ENCODE measurements at places on chromosomes 4 and X. TPM values are rescaled to one million over a fixed set of nuclear protein-coding genes. Genes with fewer than 3 reads are reported as not detected.

The NPY2R gene
- not detected for total RNA-seq

The XG gene
- 0.93 TPM for total RNA-seq

The MAPK10 gene
- total RNA-seq = 2.4 TPM

The RBMXL3 gene
- not detected for total RNA-seq

The VGLL1 gene
- not detected for total RNA-seq

The FHL1 gene
- 8.8 TPM for total RNA-seq

The LRP2BP gene
- total RNA-seq = 0.23 TPM

The UGT2B7 gene
- total RNA-seq = 5.9 TPM

The AKAP14 gene
- total RNA-seq = not detected

The CCNA2 gene
- total RNA-seq = 81.4 TPM

The AFF2 gene
- total RNA-seq = 1.6 TPM

DNA sequence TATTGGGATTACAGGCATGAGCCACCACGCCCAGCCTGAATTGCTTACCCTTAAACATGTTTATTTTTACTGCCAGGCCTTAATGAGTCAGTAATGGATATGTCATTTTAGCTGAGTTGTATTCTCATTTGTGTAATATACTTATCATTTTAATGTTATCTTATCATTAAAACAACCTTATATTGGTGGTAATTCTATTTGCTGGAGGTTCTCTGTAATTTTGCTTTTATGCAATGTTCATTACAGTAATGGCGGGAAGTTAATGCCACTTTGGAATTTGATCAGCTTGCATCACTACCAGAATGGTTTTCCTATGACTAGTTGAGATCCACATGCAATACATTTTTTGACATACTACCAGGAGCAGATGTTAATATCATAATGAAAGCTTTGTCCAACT lies 6.3 kb upstream of the PGAM4 start:
- no peak for DNase-seq

- DNase-seq = no peak
These were observed 315.8 kb downstream of the MID1IP1 start for GRCh38 chrX:39117101-39117500.

DNA sequence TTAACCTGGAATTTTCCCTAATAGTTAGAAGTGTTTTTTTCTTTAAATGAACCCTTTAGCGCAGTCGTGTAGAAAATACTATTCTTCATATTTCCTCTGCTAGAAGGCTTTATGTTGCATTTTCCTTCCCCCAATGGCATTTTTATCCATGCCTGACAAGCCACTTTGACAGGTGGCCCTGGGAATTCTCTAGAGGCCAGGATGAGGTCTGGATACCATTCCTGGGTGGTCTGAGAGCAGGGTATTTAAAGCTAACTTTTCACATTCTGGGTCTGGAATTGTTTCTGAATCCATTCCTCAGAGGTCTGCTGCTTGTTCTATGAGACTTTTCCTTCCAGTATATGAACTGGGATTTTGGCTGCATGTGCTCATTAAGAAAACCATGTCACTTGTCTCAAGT lies 31.2 kb upstream of the PDGFRA start:
- DNase-seq = no peak

- DNase-seq = no peak
These were observed 5.5 kb downstream of the SCD5 start for GRCh38 chr4:82792912-82793649.

DNA sequence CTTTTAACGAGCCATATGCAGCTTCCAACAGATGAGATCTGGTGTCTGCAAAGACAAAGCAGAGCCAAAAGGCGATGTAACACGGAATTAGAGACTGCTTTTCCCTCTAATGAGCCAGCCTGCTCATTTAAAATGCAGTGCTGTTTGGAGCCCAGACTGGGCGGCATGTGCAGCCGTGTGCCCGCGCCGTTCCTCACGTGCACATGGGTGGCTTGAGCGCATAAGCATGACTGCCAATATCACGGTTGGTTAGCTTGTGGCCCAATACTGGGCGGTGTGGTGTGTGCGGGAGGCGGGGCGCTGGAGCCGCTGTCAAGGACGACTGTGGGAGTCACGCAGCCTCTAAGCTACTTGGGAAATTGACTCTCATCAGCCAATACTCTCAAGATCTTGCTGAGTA lies 87.0 kb upstream of the SCOC start:
- DNase-seq = no peak

DNA sequence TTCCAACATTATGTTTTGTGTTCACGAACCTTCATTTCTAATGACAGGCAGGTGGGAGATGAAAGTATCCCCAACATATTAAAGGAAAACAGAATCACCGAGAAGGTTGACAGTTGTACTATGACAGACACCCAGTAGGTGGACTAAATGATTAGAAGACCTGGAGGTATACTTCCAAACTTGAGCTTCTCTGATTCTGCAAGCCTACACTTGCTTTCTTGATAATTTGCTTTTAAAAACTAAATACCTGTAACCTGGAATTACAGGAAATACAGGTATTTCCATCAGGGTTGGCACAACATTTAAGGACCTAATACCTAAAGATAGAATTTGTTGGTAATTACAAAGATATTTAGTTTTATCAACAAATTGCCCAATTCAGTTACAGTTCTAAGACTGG lies 43.4 kb downstream of the C4orf51 start:
- DNase-seq = no peak

DNA sequence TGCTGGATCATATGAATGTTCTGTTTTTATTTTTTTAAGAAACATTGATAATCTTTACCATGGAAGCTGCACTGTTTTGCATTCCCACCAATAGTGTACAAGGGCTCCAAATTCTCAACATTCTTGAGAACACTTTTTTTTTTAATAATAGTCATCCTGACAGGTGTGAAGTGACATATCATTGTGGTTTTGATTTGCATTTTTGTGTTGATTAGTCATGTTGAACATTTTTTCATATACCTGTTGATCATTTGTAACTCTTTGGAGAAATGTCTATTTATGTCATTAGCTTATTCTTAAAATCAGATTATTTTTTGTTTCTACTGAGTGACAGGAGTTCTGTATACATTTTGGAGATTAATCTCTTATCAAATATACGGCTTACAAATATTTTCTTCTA lies 408.5 kb downstream of the GLUD2 start:
- no peak for DNase-seq

- peak; percentile 55 for DNase-seq
These were observed 677 bp upstream of the CYP4V2 start for GRCh38 chr4:186190581-186191199.

GRCh38 chr4:158798062-158798461 lies 29.2 kb downstream of the FNIP2 start:
- DNase-seq = no peak

GRCh38 chr4:10140866-10141759 lies 24.5 kb upstream of the WDR1 start:
- DNase-seq = no peak

DNA sequence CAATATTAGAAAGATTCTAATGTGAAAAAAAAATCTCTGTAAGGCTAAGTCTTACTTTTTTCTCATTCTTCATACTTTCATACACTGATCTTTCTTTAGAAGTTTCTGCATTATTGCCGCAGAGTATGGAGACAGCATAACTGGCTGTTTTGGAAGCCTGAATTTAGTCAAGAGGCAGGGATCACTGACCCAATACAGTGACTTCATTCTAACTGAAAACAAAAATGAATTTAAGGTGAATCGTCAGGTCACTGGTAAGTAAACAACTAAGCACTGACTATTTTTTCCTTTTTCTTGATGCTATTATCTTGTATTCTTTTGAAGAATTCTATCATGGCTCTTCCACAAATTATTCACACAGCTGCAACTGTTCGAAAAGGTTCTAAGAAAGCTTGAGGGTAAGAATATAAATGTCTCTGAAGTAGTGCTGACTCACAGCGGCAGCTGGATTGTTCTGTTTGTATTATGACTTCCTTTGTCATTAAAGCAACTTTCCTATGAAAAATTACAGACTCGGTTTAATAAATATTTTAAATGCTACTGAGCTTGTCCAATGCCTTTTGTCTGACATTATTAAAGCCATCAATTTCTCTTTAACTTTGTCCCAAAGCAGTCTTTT lies 609.3 kb downstream of the FSTL5 start:
- no peak for DNase-seq

DNA sequence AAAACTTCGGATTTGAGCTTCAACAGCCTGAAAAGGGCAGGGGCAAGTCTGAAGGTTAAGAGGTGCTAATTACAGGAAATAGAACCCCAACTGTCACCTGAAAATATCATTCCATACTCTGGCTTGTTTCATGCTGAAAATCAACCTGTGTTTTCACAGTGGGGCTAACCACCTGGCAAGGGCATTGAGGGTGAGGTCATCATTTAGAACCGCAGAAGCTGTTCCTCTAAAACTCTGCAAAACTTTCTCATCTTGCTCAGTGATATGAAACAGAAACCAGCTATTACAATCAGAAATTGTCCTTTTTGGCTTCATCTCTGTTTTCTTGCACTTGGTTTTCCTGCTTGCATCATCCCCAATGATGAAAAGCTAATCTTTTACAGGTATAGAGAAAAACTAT lies 247.6 kb downstream of the DCLK2 start:
- no peak for DNase-seq

DNA sequence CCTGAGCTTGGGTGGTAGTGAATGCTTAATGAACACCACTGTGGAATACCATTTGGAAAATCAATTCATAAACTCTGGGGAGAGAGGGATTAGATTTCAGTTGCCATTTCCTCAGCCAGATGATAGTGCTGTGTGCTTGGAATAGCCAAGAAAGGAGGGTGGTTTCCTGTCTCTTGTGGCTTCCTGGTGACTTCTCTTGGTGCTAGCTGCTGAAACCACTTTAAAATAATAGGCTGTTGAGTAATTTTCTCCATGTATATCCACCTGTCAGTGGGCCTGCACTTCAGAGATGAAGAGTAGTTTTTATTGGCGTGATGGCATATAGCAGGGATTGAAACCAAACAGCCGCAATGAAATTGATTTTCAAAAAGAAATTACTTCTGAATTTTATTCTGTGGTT lies 11.8 kb downstream of the EDA start:
- no peak for DNase-seq

DNA sequence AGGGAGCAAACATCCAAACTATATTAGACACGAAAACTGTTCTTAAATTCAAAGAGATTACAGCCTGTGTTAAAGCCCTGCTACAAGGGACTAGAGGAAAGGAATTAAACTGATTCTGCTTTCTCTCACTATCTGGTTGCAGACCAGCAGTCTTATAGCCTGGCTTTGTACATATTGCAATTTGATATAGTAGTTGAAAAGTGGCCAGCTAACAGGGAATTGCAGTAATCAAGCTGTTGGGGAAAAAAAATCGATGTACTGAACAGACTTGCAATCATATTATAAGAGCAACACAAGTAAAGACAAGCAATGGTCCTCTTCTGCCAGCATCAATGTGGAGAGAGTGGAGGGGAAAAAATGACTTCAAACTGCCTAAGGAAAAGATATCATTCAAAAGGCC lies 364.4 kb upstream of the EPHA5 start:
- no peak for DNase-seq

DNA sequence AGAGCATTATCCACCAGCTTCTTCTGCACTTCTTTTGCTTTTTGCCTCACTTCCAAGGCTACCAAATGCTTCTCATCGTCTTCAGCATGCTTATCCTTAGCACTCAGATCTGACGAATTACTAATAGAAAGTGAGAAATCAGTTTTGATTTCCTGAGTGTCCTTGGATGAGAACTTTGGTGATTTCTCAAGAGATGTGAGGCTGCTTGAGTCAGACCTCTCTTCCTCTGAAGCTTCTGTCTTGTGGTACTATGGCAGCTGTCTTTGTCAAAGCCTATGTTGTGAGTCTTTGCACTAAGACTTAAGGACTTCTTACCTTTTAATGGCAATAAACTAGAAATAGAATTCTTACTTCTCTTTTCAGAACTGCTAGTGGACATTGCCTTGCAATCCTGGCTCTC lies 169.9 kb downstream of the CPE start:
- DNase-seq = no peak

DNA sequence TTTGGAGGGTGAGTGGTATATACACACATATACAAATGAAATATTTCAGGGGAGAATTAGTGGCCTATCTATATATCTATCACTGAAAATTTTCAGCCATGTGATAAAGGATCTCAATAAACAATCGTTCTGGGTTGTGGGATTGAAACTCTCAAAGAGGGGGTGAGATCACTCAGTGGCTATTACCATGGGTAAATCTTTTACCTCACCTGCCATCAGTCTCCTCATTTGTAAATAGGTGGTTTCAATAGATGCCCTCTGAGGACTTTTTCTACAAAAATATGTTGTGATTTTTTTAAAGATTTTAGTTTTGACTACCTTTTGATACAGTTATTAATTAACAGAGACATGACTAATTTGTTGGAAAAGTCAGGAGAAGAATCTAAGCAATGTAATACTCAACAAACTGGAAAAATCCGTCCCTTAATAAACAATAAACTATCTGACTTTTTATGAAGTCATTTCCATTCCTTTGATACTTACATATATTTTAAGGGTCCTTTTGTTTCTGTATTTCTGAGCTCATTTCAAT lies 192.8 kb downstream of the MAD2L1 start:
- DNase-seq = no peak

- no peak for DNase-seq
These were observed 528 bp upstream of the FGF2 start for GRCh38 chr4:122826079-122826527.

GRCh38 chrX:136031626-136032025 lies 46.4 kb downstream of the SLC9A6 start:
- DNase-seq = no peak

DNA sequence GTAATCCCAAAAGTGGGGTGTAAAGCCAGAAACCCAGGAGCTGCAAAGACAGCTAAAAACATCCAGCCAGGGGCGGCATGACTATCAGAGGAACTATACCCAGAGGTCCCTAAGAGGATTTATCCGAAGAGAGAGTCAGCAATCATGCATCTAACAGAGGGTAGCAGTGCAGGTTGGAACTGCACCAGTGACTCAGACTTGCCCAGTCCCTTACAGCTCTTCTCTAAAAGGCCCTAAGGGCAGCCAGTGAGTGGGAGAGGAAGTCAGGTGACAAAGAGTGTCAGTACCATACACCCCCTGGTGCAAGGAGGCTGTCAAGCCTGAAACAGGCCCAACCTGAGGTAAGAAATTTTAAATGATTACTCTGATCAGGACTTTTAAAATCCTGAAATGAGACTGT lies 88.1 kb downstream of the CAMK2D start:
- no peak for DNase-seq

- no peak for DNase-seq
These were observed 341.0 kb downstream of the SLC7A11 start for GRCh38 chr4:137901114-137901513.

DNA sequence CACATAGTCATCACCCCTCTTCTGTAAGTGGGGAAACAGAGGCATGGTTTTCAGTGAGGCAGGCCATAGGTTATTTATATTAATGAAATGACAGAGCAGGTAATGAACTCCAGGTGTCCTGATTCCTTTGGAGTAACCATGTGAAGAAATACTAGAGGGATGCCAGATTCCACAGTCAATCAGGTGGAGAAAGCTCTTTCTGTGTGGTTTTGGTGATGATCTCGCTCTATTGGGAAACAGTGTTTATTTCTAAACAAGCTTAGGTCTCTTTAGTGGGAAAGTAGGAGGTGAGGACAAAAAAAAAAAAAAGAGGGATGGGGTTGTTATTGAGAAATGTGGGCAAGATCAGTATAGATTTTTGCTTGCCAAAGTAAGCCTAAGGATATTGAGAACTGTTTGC lies 12.2 kb downstream of the DOCK11 start:
- DNase-seq = no peak
